Fibroblast of skin of right quadriceps (primary cell): ENCODE measurements at places on chromosomes 13 and 19.
A peak's percentile ranks its signal among the peaks of the same experiment; 100 is the strongest.

GRCh38 chr19:46296722-46297461 is at the start of gene HIF3A:
Gene HIF3A (plus strand): TSS chr19:46297042. CDS start chr19:46297077, 35 bp downstream.
- peak; percentile 55 for DNase-seq

DNA sequence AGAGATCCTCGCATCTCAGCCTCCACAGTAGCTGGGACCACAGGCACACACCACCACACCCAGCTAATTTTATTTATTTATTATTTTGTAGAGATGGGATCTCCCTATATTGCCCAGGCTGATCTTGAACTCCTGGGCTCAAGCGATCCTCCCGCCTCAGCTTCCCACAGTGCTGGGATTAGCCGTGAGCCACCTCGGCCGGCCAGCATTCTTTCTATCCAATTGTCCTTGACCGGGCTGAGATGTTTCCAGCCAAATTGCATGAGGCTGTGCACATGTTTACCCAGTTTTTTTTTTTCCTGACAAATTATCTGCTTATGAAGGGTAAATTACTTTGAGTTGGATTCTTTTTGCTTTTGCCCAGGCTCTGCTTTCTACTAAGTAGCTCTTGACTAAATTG is 28.2 kb downstream of the UNC13A start:
- no peak for DNase-seq

GRCh38 chr13:45817833-45818232 is 33.7 kb downstream of the SIAH3 start:
- no peak for DNase-seq

DNA sequence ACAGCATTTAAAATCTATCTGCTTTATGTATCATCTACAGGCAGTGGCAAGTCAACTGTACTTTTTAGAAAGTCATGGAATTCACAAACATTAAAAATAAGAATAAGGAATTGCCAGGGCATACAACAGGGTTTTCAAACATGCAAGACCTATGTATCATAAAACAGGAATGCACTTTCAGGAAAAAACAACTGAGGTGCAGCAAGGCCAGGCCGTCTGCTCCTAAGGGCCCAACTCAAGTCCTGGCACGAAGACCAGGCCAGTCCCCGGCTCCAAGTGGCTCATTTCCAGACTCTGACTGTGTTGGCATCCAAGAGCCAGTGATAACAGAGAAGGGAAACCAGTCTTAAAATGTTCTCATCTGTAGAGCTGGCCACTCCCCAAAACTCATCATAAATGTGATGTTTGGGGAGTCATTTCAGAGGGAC is 7.1 kb downstream of the RFX2 start:
- DNase-seq: peak; percentile 88

GRCh38 chr19:54439174-54439851 is 9.7 kb upstream of the LENG8 start:
- peak; percentile 35 for DNase-seq

GRCh38 chr19:3346677-3347353 is 19.6 kb upstream of the NFIC start:
- DNase-seq: peak; percentile 80

DNA sequence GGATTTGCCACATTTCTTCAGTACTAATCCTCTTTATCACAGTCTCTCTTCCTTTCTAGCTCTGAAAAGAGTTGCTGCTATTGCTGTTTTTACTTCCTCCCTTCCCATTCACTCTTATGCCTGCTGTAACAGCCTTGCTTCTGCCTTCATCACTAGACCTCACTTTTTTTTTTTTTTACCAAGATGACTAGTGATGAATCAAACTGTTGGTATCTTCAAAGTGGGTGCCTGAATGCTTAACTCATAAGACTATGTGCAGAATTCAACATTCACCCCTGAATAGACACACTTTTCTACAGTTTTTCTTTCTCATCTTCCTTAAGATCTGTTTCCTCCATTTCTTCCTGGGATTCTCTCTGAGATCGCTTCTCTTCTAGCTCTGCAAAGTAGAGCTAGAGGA is 217.2 kb upstream of the HTR2A start:
- peak; percentile 88 for DNase-seq

DNA sequence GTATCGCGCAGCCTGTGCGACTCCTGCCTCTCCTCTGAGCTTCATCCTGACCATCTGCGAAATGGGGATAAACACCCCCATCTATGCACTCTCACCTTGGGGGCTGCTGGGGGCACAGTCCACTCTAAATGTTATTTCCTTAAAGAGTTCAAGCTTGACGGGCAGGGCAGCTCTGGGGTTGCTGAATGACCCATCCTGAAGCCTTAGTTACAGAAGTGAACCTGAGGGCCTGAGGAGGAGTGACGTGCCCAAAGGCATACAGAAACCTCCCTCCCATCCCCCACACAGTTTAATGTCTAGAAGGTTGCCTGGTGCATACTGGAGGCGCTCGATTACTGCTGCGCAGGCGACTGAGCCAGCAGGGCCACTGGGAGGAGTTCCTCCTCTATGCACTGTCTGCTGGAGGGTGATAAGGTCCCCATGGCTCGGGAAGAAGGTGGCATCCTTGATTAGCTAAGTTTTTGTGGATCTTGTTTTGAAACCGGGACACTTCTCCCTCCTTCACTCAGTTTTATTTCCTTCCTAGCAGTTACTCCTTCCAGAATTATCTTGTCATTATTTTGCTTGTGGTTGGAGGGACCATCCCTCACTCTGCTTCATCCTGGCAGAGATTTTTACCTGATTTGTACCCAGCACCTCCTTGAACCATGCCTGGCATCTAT is 572 bp upstream of the FKBP8 start:
- DNase-seq: peak; percentile 66

DNA sequence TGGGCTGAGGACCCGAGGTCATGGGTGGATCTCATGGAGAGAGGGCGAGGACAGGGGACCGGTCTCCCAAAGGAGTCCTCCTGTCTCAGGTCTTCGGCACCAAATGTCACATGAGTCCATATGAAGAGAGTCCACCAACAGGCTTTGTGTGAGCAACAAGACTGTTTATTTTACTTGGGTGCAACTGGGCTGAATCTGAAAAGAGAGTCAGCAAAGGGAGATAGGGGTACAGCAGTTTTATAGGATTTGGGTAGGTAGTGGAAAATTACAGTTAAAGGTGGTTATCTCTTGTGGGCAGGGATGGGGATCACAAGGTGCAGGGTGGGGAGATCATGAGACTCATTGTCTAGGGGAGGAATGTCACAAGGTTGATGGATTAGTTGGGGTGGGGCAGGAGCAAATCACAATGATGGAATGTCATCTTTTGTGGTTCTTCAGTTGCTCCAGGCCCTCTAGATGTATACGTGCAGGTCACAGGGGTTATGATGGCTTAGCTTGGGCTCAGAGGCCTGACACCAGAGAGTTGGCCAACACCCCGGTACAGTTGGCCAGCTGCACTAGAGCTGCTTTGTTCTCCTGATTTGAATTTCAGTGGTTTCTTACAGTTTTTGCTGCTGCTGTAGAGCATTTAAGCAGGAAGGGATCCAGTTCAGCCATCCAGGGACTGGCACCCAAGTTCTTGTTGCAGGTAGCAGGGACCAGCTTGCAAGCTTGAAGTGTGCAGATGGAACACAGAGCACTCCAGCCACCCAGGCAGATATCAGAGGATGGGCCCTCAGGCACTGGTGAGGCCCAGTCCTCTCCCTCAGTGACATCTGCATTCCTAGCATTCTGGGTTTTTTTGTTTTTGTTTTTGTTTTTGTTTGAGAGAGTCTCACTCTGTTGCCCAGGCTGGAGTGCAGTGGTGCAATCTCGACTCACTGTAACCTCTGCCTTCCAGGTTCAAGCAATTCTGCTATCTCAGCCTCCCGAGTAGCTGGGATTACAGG is 26.4 kb upstream of the IGFL1 start:
- DNase-seq: no peak

- DNase-seq: no peak
Observed at GRCh38 chr13:112345826-112346172, 30.4 kb upstream of the SPACA7 start.

GRCh38 chr13:51584731-51585672 is 740 bp downstream of the WDFY2 start:
- peak; percentile 48 for DNase-seq

DNA sequence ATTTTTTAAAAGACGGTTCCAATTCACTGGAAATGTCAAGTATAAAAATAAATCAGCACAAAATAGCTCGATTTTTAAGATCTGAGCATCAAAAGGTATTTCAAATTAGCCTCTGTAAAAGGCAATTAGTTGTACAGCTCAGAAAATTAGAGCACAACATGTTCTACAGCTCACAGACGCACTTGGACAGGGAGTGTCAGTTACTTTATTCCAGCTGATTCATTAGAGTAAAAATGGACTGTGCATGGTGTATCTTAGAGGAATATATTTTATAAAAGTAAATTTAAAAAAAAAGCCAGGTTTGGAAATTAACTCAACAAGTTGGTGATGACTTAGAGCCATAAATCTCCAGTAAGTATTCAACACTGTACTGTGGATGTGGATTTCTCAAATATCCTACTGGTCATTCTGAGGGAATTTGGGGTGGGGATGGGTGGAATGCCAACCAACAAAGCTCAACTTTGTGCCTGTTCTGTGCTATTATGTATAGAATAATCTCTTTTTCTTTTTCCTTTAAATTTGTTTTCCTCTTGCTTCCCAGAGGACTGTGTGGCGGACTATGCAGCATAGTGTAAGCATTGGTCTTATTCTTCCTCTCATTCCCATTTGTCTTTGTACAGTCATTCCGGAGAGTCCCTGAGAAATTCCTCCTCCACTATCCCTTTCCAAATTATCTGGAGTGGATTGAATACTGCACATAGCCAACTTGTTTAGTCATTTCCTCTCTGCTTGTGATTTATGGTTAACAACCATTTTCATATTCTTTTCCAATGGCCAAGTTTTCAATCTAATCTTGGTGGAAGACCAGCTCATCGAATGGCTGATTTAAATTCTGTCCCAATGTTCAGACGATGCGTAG is 169.3 kb downstream of the DCT start:
- DNase-seq: peak; percentile 96

- DNase-seq: no peak
Observed at GRCh38 chr13:54357284-54357933, 1328.8 kb downstream of the OLFM4 start.

- DNase-seq: no peak
Observed at GRCh38 chr13:95505986-95506385, 46.5 kb upstream of the CLDN10 start.

DNA sequence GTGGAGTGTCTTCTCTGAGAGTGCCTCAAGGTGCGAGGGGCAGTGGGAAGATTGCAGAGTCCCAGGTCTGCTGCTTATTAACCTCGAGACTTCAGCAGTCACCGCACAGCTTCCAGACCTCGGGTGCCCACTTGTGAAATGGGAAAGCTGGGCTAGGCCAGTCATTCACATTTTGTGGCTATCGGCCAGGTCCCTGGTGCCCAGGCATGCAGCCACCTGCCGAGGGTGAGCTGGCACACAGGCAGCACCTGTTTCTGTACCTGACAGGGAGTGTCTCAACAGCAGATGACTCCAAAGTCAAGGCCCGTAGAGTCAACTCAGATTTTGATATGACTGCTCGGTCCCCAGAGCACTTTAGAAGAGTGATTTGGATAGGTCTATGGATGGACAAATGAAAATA is 21.9 kb downstream of the UQCRFS1 start:
- DNase-seq: no peak

DNA sequence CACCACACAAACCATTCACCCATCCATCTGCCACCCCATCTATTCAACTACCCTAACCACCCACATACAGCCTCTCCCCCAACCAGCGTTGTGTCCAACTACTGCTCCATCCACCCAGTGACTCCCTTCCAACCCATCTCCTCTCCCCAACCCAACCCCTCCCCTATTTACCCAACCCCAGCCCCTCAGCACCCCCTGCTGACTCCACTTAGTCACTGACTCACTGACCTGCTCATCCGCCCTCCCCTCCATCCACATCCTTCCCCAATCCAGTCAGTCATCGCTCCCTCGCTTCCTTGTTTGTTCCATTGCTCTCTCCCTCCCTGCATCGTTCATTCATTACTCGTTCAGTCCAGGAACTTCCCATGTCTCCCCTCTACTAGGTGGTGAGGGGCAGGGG is 39.2 kb downstream of the KCNC3 start:
- no peak for DNase-seq

GRCh38 chr13:95557013-95557412 is 4.5 kb downstream of the CLDN10 start:
- DNase-seq: no peak

GRCh38 chr19:54383330-54383729 is 18.6 kb upstream of the LAIR1 start:
- DNase-seq: no peak

DNA sequence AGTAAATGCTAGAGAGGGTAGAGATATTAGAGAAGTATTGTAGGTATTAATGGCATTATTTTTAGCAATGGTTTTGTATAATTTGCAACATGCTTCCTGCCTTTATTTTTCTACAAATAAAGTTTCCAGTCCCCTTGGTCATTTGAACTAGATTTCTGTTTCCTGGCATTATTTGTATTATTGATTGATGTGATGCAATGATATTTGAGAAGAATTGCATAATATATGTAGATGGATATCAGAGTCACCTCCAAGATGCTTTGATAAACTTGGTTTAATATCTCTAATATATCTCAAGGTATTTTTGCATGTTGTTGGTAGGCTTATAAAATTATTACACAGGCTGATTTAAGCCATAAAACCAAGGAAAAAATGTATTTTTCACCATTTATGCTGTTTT is 1054.5 kb downstream of the SLITRK1 start:
- DNase-seq: no peak

- no peak for DNase-seq
Observed at GRCh38 chr19:52099497-52100138, 4.1 kb upstream of the ZNF841 start.

GRCh38 chr19:1007399-1008251 is 7.4 kb downstream of the GRIN3B start:
- DNase-seq: no peak

- peak; percentile 87 for DNase-seq
Observed at GRCh38 chr19:2962018-2962670, 15.2 kb upstream of the TLE6 start.

- peak; percentile 55 for DNase-seq
Observed at GRCh38 chr19:15264061-15264932, 32.0 kb upstream of the EPHX3 start.

DNA sequence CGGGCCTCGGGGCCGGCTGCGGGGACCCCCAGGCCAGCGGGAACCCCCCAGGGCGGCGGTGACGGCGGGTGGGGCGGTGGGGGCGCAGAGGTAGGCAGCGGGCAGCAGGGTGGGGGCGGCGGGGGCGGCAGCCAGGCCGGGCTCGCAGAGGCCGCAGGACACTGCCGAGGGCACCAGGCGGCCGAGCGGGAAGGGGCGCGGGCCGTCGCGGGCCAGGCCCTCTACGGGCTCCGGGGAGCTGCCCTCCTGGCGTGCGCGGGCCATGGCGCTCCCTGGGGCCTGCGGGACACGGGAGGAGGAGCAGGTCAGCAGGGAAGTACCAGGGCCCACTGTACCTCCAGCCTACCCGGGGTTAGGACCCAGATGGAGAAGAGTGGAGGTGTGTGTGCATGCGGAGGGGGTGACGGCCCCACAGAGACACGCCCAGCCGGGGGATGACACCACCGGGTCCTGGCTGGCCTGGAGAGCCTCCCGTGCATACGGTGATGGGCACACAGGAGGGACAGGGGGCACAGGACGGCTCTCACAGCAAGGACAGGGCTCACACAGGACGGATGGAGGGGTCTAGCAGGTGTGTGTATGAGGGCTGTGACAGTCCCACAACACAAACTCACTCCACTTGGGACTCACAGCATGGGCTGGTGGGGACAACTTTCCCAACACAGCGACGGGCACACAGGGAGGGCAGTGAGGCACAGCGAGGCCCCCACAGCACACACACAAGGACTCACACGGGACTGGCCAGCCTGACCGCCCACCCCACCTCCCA is 2.6 kb downstream of the BBC3 start:
- DNase-seq: no peak

GRCh38 chr13:52455677-52456041 is 381 bp downstream of the CKAP2 start:
- DNase-seq: peak; percentile 61

- DNase-seq: no peak
Observed at GRCh38 chr13:68199271-68199670, 969.1 kb upstream of the PCDH9 start.
